ENCODE measurements at places on chromosomes 2 and 18. TPM values are rescaled to one million over a fixed set of nuclear protein-coding genes. Genes with fewer than 3 reads are reported as not detected.

DNA sequence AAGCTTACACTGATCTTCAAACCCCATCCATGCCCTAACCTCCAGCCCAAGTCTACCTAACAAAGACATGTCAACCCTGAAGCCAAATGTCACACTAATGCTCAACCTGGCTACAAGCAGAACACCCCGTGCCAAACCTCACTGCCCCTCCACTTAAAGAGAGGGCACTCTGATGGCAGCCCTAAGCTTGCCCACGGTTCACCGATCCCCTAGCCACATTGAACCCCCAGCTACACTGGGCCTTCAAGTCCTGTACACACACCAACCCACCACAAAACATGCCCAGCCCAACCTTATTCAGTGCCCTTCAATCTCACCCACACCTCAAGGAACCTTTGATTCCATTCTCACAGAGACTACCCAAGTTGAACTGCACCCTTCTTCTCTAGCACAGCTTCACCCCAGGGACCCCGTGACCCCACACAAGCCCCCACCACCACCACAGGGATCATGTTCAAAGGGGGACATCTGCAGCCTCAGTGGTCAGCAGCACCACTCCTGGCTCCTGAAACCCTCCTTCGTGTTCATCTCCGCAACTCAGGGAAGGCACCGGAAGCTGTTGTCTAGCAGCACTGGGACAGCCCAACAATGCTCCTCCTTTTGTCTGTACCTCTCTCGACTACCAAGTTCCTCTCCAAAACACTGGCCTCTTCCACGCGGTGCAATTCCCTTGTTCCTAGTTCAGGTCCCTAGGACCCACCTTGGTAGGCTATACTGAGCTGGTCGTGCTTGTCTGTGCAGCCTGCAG, 218.8 kb downstream of the CYP26B1 start:
- H3K27ac ChIP-seq: no peak overlapping the region
- H3K27me3 ChIP-seq: no peaks in the 10 kb centered on the region
- no peak overlapping the region for H3K4me3 ChIP-seq
- peaks cover 10% of the 10 kb centered on the region for H3K4me1 ChIP-seq
- H3K36me3 ChIP-seq: no peaks in the 10 kb centered on the region
- no peak for DNase-seq

DNA sequence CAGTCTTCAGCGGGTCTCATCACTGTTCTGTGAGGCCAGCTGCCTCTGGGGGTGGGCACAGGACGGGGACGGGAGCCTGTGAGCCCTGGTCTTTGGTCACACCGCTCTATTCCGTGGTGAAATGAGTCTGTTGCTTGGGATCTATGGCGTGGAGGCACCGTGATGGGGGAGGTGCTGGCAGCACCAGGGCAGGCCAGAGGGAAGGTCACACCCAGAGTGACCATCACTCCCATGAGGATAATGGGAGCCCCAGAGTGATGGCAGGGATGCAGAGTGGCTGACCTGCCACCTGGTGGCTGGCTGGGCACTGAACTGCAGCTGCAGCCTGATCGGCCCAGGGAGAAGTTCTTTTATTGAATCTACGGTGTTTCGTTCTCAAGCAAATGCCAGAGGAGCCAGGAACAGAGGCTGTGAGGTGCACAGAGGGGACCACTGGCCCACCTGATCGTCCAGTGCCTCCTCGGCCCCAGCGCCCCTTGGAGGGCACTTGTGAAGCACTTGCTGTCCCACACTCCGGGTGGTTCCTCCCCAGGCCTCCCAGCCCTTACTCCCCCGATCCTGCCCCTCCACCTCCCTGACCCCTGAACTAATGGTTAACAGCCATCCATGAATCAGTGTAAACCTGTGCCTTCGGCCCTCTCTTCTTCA, 17.9 kb downstream of the KCNIP3 start:
- peaks cover 5% of the 10 kb centered on the region for H3K27me3 ChIP-seq
- no peaks in the 10 kb centered on the region for H3K4me1 ChIP-seq
- no peak overlapping the region for H3K27ac ChIP-seq
- no peaks in the 10 kb centered on the region for H3K36me3 ChIP-seq
- DNase-seq: no peak

DNA sequence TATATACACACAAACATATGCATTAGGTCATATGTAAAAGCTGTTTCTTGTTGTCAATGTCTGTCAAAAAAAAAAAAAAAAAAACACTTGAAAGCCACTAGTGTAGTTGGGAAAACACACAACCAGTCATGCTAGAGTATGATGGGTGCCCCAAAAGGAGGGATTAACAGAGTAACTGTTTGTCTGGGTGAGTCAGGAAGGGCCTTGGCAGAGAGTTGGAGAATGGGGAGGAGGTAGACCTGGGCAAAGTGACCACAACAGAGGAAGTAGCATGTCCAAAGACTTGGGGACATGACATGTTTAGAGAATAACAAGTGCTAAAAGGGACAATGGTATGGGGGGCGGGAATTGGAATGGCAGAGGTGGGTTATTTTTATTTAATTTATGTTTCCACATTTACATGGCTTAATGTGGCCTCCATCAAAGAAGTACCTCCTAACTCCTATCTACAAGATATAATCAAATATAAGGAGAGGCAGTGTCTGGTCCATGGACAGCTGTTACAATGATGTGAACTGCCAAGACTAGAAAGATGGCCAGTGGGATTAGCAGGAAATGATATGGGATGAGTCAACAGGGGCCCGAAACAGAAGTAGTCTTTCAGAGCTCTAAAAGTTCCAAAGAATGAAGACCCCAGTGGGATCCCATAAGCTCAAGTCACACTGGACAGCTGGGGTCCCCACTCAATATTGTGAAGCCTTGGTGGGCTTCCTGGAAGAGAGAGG, 99.9 kb upstream of the ZFP36L2 start:
- peaks cover 3% of the 10 kb centered on the region for H3K4me1 ChIP-seq
- H3K36me3 ChIP-seq: no peaks in the 10 kb centered on the region
- H3K27ac ChIP-seq: no peak overlapping the region
- H3K27me3 ChIP-seq: no peaks in the 10 kb centered on the region

GRCh38 chr18:36593001-36593400, 235.8 kb downstream of the TPGS2 start:
- no peak for DNase-seq
- H3K4me3 ChIP-seq: no peak overlapping the region
- H3K27me3 ChIP-seq: no peaks in the 10 kb centered on the region
- no peaks in the 10 kb centered on the region for H3K4me1 ChIP-seq

DNA sequence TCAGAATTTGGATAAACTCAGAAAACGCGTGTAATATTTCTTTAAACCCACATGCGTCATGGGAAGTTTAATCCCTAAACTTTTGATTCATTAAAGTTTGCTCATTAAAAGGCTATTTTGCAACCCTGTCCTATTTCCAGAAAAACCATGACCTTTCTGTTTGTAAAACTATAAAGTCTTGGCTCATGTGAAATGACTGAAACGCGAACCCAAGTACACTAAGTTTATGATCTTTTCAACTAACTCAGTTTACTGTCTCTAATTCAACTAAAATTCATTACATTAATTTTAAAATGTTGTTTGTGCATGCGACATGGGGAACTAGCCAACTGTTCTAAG, 3.9 kb upstream of the RPL31 start:
- peaks cover 6% of the 10 kb centered on the region for H3K4me1 ChIP-seq
- DNase-seq: no peak
- H3K4me3 ChIP-seq: no peak overlapping the region
- no peak overlapping the region for H3K27ac ChIP-seq
- H3K27me3 ChIP-seq: no peaks in the 10 kb centered on the region
- H3K36me3 ChIP-seq: peaks cover 10% of the 10 kb centered on the region

Gene MC4R
- not detected for total RNA-seq

DNA sequence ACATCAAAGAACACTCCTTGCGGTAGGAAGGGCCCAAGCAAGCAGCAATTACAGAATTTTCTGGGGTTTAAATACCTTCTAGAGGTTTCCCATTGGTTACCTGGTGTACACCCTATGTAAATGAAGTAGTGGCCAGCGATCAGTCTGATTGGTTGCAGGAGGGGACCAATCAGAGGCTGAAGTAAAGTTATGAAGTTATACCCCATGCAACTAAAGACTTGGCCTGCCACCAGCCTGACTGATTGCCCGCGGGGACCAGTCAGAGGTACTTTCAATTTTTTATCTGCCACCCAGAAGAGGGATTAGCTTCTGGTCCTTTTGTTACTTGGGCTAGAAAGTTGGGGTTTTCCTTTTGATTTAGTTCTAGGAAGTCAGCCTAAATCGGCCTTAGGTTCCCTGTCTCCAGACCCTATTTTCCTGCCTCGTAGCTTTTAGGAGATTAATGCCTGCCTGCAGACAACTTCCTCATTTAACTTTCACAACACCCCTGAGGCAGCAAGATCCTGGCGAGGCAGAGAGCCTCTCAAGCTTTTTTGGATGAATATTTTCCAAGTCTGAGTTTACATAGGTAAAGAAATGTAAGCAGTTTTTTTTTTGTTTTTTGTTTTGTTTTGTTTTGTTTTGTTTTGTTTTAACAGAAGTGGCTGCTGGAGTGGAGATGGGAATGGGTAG, 1.5 kb upstream of the DGUOK start:
- peaks cover 28% of the 10 kb centered on the region for H3K36me3 ChIP-seq
- H3K4me1 ChIP-seq: peaks cover 14% of the 10 kb centered on the region
- H3K4me3 ChIP-seq: no peak overlapping the region
- no peak overlapping the region for H3K27ac ChIP-seq
- H3K27me3 ChIP-seq: no peaks in the 10 kb centered on the region

Gene KIDINS220
- 50.8 TPM for total RNA-seq

DNA sequence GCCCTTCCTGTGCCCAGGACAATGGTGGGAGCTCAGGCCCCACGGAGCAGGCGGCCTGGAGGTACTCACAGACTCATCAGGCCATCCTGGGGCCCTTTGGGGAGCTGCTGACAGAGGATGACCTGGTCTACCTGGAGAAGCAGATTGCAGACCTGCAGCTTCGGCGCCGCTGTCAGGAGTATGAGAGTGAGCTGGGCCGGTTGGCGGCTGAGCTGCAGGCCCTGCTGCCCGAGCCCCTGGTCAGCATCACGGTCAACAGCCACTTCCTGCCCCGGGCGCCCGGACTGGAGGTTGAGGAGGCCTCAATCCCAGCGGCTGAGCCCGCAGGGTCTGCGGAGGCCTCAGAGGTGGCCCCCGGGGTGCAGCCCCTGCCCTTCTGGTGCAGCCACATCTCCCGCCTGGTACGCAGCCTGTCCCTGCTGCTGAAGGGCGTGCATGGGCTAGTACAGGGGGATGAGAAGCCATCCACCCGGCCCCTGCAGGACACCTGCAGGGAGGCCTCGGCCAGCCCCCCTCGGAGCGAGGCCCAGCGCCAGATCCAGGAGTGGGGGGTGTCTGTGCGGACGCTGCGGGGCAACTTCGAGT, 8.3 kb upstream of the KLHL30 start:
- H3K4me1 ChIP-seq: peaks cover 15% of the 10 kb centered on the region
- no peak for DNase-seq
- no peak overlapping the region for H3K4me3 ChIP-seq
- H3K27ac ChIP-seq: no peak overlapping the region

GRCh38 chr2:27202854-27203253, 9.0 kb upstream of the ATRAID start:
- H3K27me3 ChIP-seq: no peaks in the 10 kb centered on the region
- no peak overlapping the region for H3K4me3 ChIP-seq
- no peak for DNase-seq

Gene PAIP2B
- 0.34 TPM for total RNA-seq

DNA sequence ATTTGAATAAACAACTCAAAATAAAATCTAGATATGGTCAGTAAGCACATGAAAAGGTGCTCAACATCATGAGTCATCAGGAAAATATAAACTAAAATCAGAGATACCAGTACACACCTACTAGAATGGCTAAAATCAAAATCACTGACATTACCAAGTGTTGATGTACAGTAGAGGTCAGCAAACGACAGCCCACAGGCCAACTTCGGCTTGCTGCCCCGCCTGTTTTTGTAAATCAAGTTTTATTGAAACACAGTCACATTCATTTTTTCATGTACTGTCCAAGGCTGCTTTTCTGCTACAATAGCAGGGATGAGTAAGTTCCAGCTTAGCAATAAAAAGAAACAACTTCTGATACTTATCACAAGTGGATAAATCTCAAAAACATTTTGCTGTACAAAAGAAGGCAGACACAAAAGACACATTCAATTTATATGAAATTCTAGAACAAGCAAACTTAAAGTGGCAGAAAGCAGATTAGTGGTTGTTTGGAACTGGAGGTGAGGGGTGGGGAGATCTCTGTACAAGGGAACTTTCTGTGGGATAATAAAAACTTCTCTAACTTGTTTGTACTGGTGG, 32.1 kb downstream of the TRAK2 start:
- peaks cover 21% of the 10 kb centered on the region for H3K4me1 ChIP-seq
- no peaks in the 10 kb centered on the region for H3K27me3 ChIP-seq
- H3K36me3 ChIP-seq: no peaks in the 10 kb centered on the region
- H3K27ac ChIP-seq: no peak overlapping the region
- DNase-seq: no peak

DNA sequence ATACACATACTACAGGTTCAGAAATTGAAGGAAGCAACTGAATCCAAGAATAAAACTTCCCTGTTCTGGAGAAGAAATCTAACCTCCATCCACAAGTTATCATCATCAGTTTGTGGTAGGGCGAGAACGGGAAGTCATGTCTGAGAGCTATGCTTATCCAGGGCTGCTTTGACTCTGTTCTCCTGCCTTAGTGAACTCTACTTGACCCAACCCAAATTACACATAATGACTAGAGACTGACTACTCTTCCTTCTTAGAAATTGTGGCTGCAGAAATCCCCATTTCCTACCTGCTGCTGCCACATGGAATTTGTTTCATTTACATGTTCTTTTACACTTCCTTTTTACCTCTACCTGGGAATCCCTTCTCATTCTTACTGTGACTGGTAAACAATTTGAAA, 1102.6 kb upstream of the PIK3C3 start:
- no peak for DNase-seq
- H3K27me3 ChIP-seq: no peaks in the 10 kb centered on the region
- H3K36me3 ChIP-seq: no peaks in the 10 kb centered on the region
- no peak overlapping the region for H3K27ac ChIP-seq
- no peak overlapping the region for H3K4me3 ChIP-seq

Gene MLPH
- total RNA-seq: not detected

DNA sequence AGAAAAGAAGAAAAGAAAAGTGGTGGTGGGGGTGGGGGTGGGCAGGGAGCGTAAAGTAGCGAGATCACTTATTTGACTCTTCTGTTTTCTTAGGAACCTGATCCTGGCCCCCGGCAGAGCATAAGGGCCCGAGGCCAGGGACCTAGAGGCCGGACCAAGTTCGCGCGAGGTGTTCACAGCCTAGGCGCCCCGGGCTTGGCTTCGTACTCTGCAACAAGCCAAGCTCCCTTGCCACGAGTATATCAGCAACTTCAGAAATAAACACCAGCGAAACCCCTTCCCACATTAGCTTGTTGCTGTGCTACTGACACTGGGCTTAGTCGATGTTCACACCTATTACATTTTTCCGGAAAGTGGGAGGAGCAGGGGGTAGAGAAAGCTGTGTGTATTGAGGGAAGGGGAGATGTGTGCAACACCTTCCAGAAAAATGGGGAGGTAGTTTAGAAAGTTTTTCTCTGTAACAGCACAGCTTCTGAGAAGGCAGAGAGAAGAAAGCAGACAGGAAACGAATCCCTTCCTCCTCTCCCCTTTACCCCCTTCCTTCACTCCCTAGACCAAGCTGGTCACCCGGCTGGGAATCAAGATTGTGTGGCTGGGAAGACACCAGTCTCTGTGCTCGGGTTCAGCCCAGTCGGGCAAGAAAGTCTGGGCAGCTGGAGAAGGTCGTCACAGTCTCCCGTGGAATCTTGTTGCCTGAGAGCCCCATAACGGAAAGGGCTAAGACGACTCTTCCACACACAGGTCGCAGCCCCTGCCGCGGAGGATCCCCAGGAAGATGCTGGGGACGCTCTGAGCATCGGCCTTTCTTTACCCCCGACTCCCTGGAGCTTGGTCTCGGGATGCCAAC, 12.0 kb upstream of the SATB2 start:
- no peak for DNase-seq
- H3K27ac ChIP-seq: no peak overlapping the region
- no peaks in the 10 kb centered on the region for H3K4me1 ChIP-seq
- H3K27me3 ChIP-seq: peaks cover 15% of the 10 kb centered on the region
- no peak overlapping the region for H3K4me3 ChIP-seq
- H3K36me3 ChIP-seq: no peaks in the 10 kb centered on the region

Gene KDM3A
- 22.7 TPM for total RNA-seq
